IPS DF 6.9 (cell line): ENCODE measurements at places on chromosomes 2 and 18.

DNA sequence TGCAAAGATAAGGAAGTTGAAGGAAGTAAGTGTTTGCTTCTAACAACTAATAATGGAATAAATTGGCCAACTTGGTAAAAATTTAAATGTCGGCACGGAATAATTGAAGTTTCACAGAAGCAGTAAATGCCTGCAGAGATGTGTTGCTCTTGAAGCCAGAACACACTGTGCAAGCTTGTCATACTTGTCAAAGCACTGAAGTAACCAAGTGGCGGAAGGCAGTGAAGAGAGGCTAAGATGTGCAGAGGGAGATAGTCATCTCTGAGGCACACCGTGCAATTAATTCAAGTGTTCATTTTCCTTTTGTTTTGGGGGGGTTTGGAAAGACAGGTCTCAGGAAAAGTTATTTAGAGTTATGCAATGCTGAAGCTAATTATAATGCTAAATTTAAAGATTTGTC lies 5.2 kb downstream of the DCDC2C start:
- no peak overlapping the region for H3K27ac ChIP-seq
- no peaks in the 10 kb centered on the region; the same call in 1 of the 2 replicates for H3K36me3 ChIP-seq
- DNase-seq, result no peak
- H3K4me1 ChIP-seq, result peaks cover 3% of the 10 kb centered on the region; the same call in 1 of the 2 replicates
- H3K4me3 ChIP-seq, result no peak overlapping the region

DNA sequence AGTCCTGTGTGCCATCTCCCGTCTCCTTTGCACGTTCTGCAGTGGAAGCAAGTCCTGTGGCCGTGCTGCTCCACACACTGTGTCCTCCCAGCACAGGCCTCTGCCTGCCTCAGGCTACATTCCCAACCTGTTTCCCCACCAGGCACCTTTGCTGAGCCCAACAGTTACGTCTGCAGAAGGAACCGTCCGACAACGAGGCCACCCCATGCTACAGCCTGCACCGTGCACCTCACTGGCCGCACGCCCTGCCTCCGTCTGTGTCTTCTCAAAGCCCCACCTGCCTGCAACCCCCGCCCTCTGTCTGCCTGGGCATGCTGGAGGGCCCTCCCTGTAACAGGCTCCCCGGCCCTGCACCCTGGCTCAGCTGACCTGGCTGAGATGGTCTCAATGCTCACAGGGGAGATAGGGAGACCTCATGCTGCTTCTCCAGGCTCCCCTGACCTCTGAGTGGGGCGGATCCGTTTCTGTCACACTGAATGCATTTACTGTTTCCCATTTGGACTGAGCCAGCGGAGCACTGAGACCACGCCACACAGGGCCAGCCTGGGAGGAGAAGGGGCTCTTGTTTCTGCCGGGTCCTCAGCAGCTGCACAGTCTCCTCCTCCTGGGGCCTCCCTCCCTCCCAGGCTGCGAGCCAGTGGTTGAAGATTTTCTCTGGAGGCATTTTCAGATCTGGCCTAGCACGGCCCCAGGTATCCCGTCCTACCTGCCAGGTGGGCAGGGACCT lies 109.1 kb upstream of the OTOS start:
- H3K27ac ChIP-seq, result no peak overlapping the region
- H3K4me3 ChIP-seq, result no peak overlapping the region
- DNase-seq, result no peak
- H3K4me1 ChIP-seq, result peaks cover 2% of the 10 kb centered on the region
- H3K27me3 ChIP-seq, result no peaks in the 10 kb centered on the region
- H3K36me3 ChIP-seq, result no peaks in the 10 kb centered on the region

GRCh38 chr18:63869851-63870250 lies 17.7 kb upstream of the SERPINB2 start:
- no peaks in the 10 kb centered on the region for H3K4me1 ChIP-seq
- no peaks in the 10 kb centered on the region for H3K27me3 ChIP-seq
- no peak for DNase-seq

DNA sequence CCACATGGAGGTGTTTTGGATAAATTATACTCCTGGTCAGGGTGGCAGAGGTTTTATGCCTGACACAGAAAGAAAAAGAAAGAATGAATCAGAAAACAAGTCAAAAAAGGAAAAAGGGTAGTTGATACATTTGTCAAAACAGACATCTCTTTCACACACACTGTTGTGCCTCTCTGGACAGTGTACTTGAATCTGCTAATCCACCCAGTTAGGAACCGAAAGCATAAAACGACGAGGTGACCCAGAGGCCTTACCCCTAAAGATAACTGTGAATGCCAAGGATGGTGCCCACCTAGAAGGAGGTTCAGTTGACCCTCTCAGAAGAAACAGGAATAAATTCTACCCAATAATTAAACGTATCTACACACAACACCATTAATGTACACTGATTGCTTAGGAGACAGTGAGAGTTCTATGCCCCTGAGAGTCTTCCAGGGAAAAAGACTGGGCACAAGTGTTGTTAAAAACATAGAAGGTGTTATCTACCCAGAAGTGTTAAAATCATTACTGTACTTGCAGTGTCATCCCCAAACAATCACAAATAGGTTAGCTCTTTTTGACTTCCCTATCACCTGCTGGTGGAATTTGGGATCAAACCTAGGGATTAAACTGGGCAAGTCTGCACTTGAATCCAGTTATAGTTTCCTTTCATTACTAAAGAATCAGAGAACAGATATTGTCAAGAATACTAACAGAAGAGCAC lies 123.2 kb upstream of the DNAJC10 start:
- H3K27ac ChIP-seq, result no peak overlapping the region
- DNase-seq, result no peak
- no peaks in the 10 kb centered on the region for H3K27me3 ChIP-seq
- H3K4me1 ChIP-seq, result peaks cover 4% of the 10 kb centered on the region; the same call in 1 of the 2 replicates

DNA sequence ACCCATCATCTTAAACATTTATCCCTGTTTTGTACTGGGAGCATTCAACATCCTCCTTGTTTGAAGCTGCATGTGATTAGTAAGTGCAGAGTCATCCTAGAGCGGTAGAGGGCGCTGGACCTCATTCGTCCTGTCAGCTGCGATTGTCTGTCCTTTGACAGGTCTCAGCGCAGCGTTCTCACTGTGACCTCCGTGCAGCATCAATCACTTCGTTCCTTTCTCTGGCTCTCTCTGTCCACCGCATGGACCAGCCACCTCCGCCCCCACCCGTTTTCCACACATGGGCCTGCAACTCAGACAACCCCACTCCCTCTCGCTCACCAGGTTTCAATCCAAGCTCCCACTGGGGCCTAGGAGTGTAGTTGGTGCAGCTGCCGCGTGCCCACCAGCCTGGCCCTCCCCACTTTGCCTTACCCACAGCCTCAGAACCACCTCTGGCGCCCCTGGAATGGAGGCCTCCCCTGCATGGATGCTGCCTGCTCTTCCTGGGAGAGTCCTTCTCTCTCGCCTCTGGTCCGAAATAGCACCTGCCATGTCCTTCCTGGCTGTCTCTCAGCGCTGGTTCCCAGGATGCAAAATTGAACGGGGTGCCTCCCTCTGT lies 90.5 kb downstream of the NDUFA10 start:
- no peaks in the 10 kb centered on the region for H3K27me3 ChIP-seq
- no peaks in the 10 kb centered on the region; the same call in 1 of the 2 replicates for H3K4me1 ChIP-seq
- peak; percentile 52 for DNase-seq
- no peak overlapping the region for H3K4me3 ChIP-seq
- H3K27ac ChIP-seq, result no peak overlapping the region

DNA sequence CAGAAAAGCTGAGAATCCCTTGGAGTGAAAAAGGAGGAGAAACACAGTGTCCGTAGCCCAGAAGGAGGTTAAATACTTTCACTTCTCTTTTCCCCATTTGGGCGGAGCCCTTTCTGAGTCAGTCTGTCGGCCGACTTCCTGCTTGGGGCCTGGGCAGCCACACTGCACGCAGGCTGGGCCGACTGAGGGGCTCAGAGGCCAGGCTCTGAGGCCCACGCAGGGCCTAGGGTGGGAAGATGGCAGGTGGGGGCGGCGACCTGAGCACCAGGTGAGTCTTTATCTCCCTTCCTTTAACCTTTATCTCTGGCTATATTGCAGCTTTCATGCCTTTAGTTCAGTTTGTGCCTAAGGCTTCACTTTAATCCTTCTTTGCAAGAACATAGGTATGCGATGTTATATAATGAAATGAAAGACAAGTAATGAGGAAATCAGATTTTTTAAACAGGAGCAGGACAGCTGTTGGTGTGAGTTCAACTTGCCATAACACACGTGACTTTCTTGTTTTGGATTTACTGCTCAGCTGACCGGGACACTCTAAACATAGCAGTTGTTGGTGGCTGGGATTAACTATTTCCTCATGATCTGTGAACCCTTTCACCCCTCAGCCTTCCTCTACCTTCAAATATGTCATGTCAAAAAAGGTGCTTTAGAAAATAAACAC lies at the start of gene SP100:
SP100 (plus strand) TSS at position 141 of the 661 bp plus-strand sequence; CDS start at position 237, 96 bp downstream.
- DNase-seq, result no peak
- H3K36me3 ChIP-seq, result no peaks in the 10 kb centered on the region
- peaks cover 2% of the 10 kb centered on the region; the same call in 1 of the 2 replicates for H3K4me1 ChIP-seq
- peaks cover 5% of the 10 kb centered on the region; the same call in 1 of the 2 replicates for H3K27me3 ChIP-seq
- H3K27ac ChIP-seq, result no peak within 1 kb of the TSS

GRCh38 chr2:128835342-128835855 lies 516.7 kb upstream of the HS6ST1 start:
- H3K4me3 ChIP-seq, result no peak overlapping the region
- no peaks in the 10 kb centered on the region for H3K4me1 ChIP-seq
- no peaks in the 10 kb centered on the region for H3K27me3 ChIP-seq
- no peaks in the 10 kb centered on the region for H3K36me3 ChIP-seq
- H3K27ac ChIP-seq, result no peak overlapping the region

DNA sequence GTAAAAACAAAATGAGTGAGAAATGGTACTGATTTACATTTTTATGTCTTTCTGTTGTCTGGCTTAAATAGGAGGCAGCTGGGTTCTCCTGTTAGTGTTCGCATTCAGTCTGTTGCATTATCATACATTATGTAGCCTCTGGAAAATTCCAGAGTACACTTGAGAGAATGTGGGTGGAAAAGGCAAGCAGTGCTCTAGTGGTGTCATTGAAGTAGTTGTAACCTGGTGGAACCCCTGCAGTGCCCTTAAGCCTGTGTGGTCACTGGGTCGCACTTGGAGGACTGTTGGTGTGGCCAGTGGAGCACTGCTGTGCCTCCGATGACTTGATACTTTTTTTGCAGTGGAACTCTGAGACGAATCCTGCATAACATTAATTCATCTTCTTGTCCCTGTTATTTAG lies 52.4 kb downstream of the USP14 start:
- no peak for DNase-seq
- peaks cover 9% of the 10 kb centered on the region; the same call in 1 of the 2 replicates for H3K36me3 ChIP-seq
- no peak overlapping the region for H3K27ac ChIP-seq
- H3K27me3 ChIP-seq, result no peaks in the 10 kb centered on the region

GRCh38 chr2:109408043-109408335 lies 205.8 kb downstream of the SEPTIN10 start:
- no peaks in the 10 kb centered on the region for H3K27me3 ChIP-seq
- H3K4me3 ChIP-seq, result no peak overlapping the region
- H3K36me3 ChIP-seq, result no peaks in the 10 kb centered on the region; the same call in 1 of the 2 replicates
- H3K4me1 ChIP-seq, result peaks cover 4% of the 10 kb centered on the region; the same call in 1 of the 2 replicates
- no peak for DNase-seq

DNA sequence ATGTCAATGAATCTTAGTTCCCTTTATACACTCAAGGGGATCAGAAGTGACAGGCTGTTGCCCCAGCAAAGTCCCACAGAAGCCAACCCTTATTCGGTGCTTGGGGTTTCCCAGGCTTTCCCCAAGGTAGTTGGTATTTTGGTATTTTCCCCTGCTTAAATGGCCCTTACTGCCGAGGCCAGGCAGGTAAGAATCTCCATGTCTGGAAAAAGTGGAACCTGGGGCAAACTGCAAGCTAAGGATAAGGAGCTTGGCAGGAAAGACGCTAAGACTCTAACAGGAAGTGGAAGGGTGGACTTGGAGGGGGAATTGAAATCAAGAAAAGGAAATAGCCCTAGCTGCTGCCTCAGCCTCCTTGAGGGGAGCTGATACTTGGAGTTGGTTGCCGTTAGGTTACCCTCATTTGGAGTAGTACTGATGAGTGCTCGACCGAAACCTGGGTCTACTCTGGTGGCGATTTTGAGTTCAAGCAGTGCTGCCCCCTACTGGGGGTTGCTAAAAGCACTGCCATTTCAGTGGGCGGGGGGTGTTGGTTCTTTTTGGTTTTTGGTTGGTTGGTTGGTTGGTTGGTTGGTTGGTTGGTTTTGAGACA lies 3.3 kb upstream of the GPBAR1 start:
- peaks cover 11% of the 10 kb centered on the region for H3K36me3 ChIP-seq
- H3K27ac ChIP-seq, result no peak overlapping the region
- H3K27me3 ChIP-seq, result no peaks in the 10 kb centered on the region
- H3K4me1 ChIP-seq, result peaks cover 11% of the 10 kb centered on the region
- DNase-seq, result peak; percentile 63

- no peak for DNase-seq
- H3K4me3 ChIP-seq, result no peak overlapping the region
- H3K27ac ChIP-seq, result no peak overlapping the region
- no peaks in the 10 kb centered on the region; the same call in 1 of the 2 replicates for H3K36me3 ChIP-seq
- no peaks in the 10 kb centered on the region for H3K4me1 ChIP-seq
Observed at GRCh38 chr2:69545477-69545932, 98.0 kb downstream of the AAK1 start.

- H3K27ac ChIP-seq, result no peak overlapping the region
- H3K4me1 ChIP-seq, result peaks cover 3% of the 10 kb centered on the region; the same call in 1 of the 2 replicates
- H3K4me3 ChIP-seq, result no peak overlapping the region
- no peak for DNase-seq
- H3K27me3 ChIP-seq, result no peaks in the 10 kb centered on the region
Observed at GRCh38 chr2:9110346-9110884, 96.2 kb upstream of the ASAP2 start.

GRCh38 chr2:41782306-41783158 lies 265.3 kb upstream of the PKDCC start:
- no peak overlapping the region for H3K27ac ChIP-seq
- no peaks in the 10 kb centered on the region for H3K36me3 ChIP-seq
- DNase-seq, result no peak
- H3K27me3 ChIP-seq, result no peaks in the 10 kb centered on the region
- no peaks in the 10 kb centered on the region for H3K4me1 ChIP-seq

DNA sequence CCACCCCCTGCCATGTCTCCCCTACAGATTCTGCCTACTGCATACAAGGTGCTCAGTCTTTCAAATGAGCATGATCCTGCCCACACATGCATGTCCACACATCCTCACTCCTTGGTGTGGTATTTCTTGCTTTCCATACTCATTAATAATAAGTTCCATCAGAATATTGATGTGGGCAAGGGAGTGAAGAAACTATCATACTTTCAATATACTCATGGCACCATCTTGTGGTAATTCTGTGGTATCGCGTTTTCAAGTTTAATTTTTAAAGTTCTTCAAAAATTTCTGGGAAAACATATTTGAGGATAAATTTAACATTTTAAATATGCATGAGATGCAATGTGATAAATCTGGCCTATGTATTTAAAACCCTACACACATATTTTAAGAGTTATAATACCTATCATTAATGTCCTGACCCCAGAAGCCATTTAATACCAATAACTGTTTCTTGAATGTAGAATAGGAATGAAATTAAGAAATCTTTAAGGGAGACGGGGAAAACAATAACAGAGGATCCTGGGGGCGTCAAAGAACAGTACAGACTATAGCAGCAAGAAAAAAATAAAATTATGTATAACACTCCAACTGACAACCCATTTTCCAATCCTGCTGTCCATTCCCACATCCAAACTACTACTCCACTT lies 110.1 kb downstream of the ZNF385B start:
- H3K4me3 ChIP-seq, result no peak overlapping the region
- no peak overlapping the region for H3K27ac ChIP-seq
- H3K36me3 ChIP-seq, result no peaks in the 10 kb centered on the region
- no peak for DNase-seq
